ENCODE measurements at places on chromosomes 7 and 10.

DNA sequence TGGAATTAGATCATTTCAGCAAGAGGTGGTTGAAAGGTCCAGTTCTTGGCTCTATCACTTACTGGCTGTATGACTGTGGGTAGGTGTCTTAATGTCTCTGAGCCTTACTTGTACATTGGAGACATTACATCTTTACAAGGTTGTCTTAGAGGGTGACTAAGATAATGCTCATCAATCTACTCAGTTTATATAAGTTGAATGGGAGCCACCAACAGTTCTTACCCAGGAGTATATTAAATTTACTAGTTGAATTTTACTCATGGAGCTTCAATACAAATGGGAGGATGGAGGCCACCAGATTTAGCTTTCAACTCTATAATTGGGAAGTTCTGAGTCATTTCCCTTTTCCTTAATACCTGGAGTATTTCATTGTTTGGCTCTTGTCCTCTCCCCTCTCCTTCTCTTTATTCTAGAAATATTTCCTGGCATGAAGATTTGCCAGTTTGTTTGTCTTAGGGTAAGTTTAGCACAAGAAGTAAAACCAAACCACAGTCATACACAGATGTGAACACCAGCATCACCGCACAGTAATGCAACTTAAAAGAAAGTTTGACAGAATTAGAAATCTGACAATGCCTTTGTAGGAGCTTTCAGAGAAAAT, 222.8 kb downstream of the LRMDA start:
- DNase-seq, result no peak

- DNase-seq, result no peak
Observed at GRCh38 chr7:135756191-135756590, 7.6 kb upstream of the FAM180A start.

GRCh38 chr7:112546723-112547513, 66.1 kb downstream of the LSMEM1 start:
- no peak for DNase-seq

DNA sequence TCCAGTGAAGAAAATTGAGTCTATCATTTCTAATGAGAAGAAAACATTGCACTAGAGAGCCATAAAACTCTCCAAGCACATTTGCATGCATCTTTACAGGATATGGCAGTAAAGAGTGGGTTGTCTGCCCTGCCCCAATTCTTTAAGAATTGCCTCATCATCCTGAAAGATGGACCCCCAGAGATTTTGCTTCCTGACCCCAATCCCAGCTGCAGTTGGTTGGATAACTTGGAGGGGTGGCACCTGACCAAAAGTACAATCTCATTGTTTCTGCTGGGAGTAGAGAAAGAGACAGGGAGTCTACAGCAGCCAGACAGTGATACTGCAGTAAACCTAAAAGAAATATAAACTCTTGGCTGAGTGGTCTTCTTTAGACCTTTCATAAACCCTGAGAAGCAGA, 49.1 kb upstream of the ADCY1 start:
- DNase-seq, result no peak

DNA sequence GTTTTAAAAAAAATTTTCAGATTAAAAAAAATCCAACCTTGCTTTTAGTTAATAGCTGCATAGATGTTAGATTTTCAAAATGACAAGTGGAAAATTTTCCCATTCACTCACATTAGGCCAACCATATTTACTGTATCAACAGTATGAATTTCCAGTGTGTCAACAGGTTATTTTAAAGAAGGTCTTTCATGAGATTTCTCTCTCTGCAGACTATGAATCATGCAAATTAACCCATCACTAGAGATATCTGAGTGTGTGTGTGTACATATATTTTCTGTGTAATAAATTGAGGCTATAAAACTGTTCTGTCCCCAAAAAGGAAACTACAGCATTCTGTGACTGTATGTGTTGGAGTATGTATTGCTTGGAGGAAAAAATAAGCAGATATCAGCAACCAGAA, 305.6 kb downstream of the ARL4A start:
- no peak for DNase-seq

DNA sequence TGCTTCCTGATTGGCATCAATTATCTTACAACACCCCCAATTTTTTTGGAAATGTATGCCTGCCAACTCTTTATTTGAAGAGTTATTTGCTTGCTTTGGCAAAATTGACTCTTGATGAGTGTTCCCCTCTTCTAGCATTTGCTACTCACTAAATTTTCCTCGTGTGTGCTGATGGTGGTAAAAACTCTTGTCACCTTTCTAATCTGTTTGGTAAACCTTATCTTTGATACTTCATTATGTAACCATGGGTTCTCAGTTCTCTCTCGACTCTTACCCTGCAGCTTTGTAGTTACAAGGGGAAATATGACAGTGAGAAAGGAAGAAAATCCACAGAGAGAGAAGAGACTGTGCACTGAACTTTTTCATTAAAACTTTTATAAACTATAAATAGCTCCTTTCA, 102.5 kb downstream of the CDK14 start:
- DNase-seq, result no peak

- DNase-seq, result no peak
Observed at GRCh38 chr10:75950307-75950706, 518.9 kb downstream of the LRMDA start.

DNA sequence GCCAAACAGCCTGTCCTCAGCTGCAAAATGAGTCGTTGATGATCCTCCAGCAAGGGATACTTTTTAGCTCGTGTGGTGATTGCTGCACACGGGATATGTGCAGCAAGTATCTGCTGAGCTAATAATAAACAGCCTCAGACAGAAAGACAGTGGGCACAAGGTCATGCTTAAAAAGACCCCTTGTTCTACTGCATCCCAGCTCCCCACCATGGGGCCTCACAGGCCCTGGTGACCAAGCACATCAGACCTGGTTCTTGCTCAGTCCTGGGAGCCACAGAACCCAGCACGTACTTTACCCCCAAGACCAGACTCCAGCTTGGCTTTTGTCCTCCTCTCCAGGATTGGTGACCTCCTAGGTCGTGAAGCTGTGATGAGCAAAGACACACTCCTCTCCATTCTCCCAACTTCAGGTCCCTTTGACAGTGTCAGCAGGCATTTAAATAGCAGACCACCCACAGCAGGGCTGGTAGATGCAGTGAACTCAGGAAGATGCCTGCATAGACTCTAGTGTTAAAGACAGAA, 50.5 kb downstream of the EGFR start:
- DNase-seq, result no peak

GRCh38 chr10:51786684-51787035, 87.3 kb upstream of the CSTF2T start:
- DNase-seq, result no peak

- no peak for DNase-seq
Observed at GRCh38 chr7:6489612-6490011, 41.9 kb upstream of the DAGLB start.

DNA sequence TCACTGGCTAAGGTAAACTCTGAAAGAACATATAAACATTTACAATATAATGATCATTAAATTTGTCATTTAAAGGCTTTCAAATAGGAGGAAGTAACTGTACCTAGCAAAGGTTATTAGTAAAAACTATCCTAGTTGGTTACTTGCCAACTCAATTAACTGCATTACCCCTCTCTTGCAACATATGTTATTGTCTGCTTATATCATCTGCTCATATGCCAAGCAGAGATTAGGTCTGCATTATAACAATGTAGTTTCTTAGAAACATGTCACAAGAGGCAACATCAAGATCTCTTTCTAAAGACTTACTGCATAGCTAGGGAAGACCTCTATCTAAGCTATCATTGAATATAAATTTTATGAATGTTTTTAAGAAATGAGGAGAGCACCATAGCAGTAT, 132.5 kb downstream of the RELN start:
- DNase-seq, result no peak

- DNase-seq, result no peak
Observed at GRCh38 chr10:3475367-3475766, 302.8 kb upstream of the PITRM1 start.

DNA sequence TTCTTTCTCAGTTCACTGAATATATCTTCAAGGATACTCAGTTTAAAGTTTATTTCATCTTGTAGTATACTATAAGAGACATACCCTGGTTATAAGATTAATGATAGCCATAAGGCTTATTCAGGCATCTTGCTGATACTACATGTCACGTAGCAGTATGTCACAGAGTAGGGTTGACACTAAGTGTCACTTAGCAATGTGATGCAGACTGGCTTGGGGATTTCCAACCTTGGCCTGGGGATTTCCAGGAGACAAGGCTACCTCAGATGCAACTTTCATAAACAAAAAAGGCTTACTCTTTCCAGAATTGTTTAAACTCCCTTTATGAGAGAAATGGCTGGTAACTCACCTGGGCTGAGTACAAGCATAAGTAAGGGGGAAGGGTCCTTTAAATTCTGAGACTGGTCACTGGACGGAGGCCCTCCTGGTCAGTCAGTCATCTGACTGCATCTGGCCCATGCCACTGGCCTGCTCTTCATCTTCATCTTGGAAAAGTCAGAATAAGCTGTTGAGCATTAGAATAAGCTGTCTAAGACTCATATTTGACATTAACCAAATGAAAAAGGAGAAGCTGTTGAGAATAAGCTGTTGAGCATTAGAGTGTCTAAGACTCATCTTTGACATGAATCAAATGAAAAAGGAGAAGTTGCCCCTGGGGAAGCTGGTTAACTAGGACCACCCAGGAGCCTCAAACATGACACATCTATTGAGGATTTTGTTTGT, 9.5 kb downstream of the SLC13A1 start:
- DNase-seq, result no peak

DNA sequence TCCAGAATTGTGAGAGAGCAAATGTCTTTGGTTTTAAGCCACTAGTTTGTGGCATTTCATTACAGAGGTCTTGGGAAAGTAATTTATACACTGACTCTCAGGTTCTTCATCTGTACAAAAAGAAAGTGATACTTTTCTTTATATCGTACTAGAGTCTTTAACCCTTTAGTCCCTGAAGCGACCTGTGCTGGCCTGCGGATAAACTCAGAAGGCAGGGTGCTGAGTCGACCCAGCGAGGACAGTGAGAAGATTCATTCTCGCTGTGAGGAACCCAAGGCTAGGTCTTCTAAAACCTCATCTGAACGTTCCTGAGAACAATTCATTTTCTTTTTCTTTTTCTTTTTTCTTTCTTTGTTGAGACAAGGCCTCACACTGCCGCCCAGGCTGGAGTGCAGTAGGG, 514.2 kb upstream of the MGMT start:
- no peak for DNase-seq

GRCh38 chr10:88116971-88117626, 253.7 kb downstream of the PTEN start:
- no peak for DNase-seq

- DNase-seq, result no peak
Observed at GRCh38 chr10:3896161-3896560, 111.2 kb upstream of the KLF6 start.

DNA sequence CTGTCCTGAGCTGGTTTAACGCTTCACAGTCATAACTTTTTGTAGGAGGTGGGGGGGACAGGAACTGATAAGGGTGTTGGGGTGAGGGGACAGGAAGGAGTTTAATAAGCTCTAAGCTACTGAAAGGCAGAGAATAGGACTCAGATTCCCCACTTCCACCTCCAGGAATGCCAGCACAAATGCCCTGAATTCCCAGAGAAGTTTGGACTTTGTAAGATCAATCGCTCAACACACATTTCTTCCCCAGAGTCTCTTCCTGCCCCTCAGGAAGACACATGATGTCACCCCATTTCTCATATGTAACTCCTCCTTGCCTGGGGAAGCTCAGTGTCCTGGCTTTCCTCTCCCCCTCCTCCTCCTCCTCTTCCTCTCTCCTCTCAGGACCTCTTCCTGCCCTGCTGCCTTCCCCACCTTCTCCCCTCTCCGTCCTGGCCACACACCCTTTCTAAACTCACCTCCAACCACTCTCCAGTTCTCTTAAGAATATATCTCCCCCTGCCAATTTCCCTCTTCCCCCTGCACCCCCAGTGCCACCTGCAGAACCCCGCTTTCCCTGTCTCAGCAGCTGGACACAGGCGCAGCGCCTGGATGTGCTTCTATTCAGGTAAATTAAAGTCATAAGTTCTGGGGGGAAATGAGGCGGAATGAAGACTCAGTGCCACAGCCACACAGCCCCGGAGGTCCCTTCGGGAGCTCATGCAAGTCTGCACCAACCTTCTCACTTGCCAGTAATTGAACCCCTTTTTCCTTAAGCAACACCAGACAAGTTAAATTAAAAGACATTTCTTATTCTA, 5.3 kb upstream of the LOXL4 start:
- no peak for DNase-seq

- DNase-seq, result no peak
Observed at GRCh38 chr7:2521952-2522591, 2.5 kb downstream of the LFNG start.

DNA sequence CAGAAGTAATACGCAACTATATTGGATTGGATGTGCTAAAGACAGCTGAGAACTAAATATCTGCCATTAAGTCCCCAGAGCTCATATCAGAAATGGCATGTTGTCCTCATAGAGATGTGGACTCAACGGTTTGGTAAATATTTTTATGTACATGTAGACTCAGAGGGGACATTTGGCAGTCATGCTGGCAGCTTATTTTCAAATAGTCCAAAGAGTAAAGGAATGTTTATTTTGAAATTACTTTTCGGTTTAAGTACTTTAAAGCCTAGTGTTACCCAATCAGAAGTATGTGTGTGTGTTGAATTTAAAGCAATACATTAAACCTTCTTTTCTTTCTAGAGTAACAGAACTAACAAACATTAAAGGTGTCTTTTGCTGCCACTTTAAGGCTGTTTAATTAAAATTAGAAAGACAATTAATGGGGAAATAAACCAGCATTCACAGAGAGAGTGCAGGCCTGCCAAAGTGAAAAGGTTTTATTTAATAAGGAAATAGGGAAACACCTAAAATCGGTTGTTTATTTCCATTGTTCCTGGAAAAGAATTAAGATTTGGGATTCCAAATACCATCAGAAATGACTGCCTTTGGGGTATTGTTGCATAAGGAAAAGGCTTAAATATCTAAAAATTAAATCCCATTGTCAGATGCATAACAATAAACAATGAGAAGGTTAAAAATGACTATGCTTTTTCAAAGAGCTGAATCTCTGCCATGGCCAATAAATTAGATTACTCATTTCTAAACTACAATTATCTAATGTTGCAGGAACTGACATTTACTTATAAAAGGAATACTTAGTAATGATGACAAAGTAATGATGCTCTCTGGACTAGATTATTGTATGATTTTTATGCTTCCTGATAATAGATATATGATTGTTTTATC, 113.4 kb upstream of the AHR start:
- no peak for DNase-seq

- DNase-seq, result no peak
Observed at GRCh38 chr10:119153661-119154060, 11.9 kb downstream of the SFXN4 start.

DNA sequence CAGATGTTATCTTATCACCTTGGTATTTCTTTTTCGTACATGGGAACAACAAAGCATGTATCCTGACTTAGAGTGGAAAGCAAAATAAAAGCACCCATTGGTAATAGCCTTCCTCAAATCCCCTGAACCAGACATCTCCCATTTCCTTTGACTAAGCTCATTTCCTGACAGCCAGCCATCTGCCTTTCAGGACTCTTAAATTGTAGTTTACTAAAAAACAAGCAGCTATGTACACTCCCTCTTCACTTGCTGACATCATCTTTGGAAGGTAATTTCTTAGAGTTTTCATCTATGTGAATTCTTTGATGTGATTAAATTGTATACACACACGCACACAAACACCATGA, 40.7 kb downstream of the ARL4A start:
- DNase-seq, result no peak

- DNase-seq, result no peak
Observed at GRCh38 chr10:118960157-118961090, 69.1 kb upstream of the NANOS1 start.
